ENCODE measurements at places on chromosomes 2 and 18.

DNA sequence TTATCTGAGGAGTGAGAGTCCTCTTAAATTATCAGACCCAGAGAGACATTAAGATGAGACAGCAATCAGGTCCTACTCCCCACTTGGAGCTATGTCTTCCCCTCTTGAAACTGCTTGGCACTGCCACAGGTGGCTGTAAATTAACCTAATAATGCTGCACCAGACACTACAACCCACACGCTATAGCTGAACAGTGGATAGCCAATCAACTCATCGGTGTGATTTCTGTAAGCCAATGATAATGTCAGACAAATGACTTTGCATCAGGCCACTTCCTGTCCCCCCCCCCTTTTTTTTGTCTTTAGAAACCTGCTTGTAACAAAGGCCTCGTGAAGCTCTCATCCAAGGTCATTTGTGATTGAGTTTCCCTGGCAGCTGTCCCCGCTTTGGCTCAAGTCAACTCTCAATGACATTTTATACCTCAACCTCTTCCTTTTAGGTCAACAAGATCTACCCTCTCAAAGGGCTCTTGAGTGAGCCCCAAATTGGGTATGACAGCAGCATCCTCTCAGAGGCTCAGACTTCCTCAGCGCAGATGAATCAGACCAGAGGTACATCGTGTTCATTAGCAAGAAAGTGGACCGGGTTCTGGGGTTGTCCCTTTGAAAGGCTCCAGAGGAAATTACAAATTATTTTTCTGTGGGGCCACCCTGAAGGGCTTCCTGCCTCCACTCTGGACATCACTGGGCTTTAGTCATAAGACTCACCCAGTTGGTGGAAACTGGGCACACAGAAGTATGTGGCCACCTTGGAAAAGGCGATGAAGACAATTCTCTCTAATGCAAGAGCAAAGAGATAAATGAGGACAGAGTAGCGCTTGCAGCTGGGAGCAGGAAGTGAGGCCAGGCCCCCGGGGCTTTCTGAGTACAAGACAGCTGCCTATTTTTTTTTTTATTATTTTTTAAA lies 73.6 kb downstream of the COPS8 start:
- H3K4me1 ChIP-seq: peaks cover 8% of the 10 kb centered on the region
- H3K27ac ChIP-seq: no peak overlapping the region
- no peak overlapping the region for H3K4me3 ChIP-seq
- H3K36me3 ChIP-seq: no peaks in the 10 kb centered on the region
- no peak for DNase-seq

- H3K27ac ChIP-seq: no peak overlapping the region
- no peaks in the 10 kb centered on the region for H3K4me1 ChIP-seq
- H3K4me3 ChIP-seq: no peak overlapping the region
- H3K27me3 ChIP-seq: peaks cover 2% of the 10 kb centered on the region
- DNase-seq: no peak
Measured at GRCh38 chr18:57035590-57035989, 111.3 kb upstream of the BOD1L2 start.

- no peak overlapping the region for H3K27ac ChIP-seq
- H3K4me3 ChIP-seq: no peak overlapping the region
- H3K36me3 ChIP-seq: no peaks in the 10 kb centered on the region
- no peaks in the 10 kb centered on the region for H3K4me1 ChIP-seq
Measured at GRCh38 chr18:6009756-6010155, 114.4 kb upstream of the TMEM200C start.

- no peak for DNase-seq
- no peaks in the 10 kb centered on the region for H3K4me1 ChIP-seq
Measured at GRCh38 chr18:65592435-65592834, 158.4 kb upstream of the CDH7 start.

DNA sequence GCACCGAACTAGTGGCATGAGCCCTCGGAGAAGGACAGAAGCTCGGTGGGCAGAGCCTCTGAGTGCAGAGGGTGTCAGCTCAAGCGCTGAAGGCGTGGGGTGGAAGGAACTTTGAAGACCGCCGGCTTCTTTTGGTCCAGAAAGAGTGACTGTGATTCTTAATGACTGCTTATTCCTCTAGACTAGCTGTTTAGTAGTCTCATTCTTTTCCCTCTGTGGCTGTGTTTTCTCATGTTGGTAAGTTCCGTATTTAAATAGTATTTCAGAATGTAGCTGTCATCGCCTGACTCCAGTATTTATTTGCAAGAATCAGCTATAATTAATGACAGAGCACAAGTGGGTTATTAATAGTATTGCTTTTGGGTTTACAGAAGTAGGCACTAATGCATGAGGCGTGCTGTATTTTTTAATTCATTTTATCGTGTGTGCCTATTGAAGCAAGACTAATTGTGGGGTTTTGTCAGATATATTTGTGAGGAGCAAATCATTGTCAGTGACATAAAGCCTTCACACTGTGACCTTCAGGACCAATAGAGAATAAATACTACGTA lies 80.8 kb upstream of the NFATC1 start:
- H3K36me3 ChIP-seq: peaks cover 39% of the 10 kb centered on the region
- no peak for DNase-seq
- H3K27ac ChIP-seq: no peak overlapping the region

DNA sequence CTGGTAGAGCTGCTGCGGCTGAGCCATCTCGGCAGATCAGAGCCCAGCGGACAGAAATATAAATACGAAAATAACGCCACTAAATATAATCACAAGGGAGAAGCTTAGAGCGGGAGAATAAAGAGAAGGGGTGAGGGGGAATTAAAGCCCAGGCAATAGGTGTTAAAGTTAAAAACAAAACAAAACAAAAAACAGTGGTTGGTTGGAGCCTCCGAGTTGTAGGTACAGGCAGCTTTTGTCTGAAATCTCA lies 1.3 kb upstream of the MEIS1 start:
- peaks cover 2% of the 10 kb centered on the region for H3K36me3 ChIP-seq
- peaks cover 12% of the 10 kb centered on the region for H3K4me1 ChIP-seq
- peaks cover 75% of the 10 kb centered on the region for H3K27me3 ChIP-seq
- DNase-seq: no peak
- no peak overlapping the region for H3K27ac ChIP-seq
- peak overlapping the region; percentile 70 for H3K4me3 ChIP-seq

GRCh38 chr2:23323198-23323916 lies 61.6 kb upstream of the KLHL29 start:
- H3K27me3 ChIP-seq: peaks cover 46% of the 10 kb centered on the region
- H3K4me1 ChIP-seq: no peaks in the 10 kb centered on the region
- H3K36me3 ChIP-seq: no peaks in the 10 kb centered on the region
- H3K27ac ChIP-seq: no peak overlapping the region
- no peak for DNase-seq
- no peak overlapping the region for H3K4me3 ChIP-seq

DNA sequence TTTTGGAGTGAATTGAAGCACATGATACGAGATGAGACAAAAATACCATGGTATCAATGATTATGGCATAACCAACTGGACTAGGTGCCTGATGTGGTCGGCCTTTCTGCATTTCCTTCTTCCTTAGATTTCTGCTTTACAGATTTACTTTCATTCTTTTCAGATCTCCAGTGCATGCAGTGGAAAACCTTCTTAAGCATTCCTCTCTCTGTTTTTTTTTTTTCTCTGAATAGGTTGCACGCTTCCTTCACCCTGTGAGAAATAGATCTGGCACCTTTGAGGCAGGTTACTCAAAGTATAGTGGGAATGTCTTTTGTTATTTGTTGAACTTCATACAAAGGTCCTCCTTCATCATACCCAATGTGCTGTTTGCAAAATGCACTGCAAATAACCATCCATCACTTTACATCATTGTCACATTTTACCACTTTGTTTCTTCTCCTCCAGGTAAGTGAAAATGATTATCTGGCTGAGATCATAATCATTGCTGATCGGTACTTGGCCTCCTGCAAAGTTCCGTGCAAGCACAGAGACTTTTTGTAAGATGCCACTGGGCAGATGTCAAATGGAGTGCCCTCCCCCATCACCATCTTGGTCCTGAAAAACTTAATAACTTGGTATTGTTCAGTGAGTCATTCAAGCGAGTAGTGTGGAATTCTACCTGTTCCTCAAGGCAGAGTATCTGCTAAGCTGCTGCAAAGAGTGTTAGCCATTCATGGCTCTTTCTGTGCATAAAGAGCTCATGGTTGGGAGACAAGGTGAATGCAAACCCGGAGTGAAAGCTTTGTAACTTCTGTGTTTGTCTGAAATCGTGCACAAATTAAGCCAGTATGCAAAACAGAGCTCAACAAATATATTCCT lies 30.0 kb upstream of the KLHL14 start:
- no peaks in the 10 kb centered on the region for H3K27me3 ChIP-seq
- no peak overlapping the region for H3K27ac ChIP-seq

DNA sequence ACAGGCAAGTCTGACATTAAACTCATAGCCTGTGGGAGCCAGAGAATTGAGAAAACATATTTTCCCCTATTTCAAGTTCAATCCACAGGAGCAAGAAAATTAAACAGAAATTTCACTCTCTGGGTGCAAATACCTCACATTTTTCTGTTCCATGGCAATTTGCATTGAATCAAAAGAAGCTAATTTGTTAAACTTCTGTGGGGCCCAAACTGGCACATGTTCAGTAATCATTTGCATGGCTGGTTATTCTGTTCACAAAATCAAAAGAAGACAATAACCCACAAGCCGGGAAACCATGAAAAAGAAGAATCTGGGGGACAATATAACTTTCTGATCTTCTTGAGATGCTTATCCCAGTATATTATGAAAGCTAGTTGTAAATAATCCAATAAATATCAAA lies 363.1 kb downstream of the LRP1B start:
- DNase-seq: no peak
- H3K4me3 ChIP-seq: no peak overlapping the region
- no peaks in the 10 kb centered on the region for H3K27me3 ChIP-seq

GRCh38 chr18:56559044-56559443 lies 79.3 kb downstream of the TXNL1 start:
- peaks cover 1% of the 10 kb centered on the region for H3K4me1 ChIP-seq
- no peak overlapping the region for H3K27ac ChIP-seq
- no peak overlapping the region for H3K4me3 ChIP-seq
- no peak for DNase-seq
- H3K27me3 ChIP-seq: no peaks in the 10 kb centered on the region

GRCh38 chr2:30971231-30972025 lies 164.2 kb upstream of the CAPN13 start:
- H3K36me3 ChIP-seq: no peaks in the 10 kb centered on the region
- H3K27ac ChIP-seq: no peak overlapping the region
- DNase-seq: no peak
- H3K4me1 ChIP-seq: no peaks in the 10 kb centered on the region
- no peak overlapping the region for H3K4me3 ChIP-seq
